Right lobe of liver (tissue), 6 donors: ENCODE measurements at places on chromosomes 7 and 10.
A peak's percentile ranks its signal among the peaks of the same experiment; 100 is the strongest.

DNA sequence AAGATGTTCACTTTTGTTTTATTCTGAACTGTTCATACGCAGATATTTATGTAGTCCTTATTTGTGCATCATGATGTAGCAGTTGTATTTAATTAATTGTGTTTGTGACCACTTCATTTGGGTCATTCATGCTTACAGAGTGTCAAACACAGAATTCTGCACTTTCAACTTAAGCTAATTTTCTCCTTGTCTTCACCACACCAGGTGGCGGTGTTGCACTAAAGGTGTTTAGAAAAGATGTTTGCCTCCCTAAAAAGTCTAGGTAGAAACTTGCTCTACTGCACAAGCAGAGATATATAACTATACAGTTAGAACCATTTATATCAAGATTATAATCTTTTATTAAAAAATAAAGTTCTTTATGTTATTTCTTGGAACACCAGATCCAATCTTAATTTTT is 1.3 kb upstream of the TAS2R38 start:
- no peak for DNase-seq

GRCh38 chr7:129610709-129611245 is 743 bp upstream of the NRF1 start:
- DNase-seq = no peak

- no peak for DNase-seq
These were observed 13.1 kb downstream of the ADGRA1 start for GRCh38 chr10:133100706-133101415.

DNA sequence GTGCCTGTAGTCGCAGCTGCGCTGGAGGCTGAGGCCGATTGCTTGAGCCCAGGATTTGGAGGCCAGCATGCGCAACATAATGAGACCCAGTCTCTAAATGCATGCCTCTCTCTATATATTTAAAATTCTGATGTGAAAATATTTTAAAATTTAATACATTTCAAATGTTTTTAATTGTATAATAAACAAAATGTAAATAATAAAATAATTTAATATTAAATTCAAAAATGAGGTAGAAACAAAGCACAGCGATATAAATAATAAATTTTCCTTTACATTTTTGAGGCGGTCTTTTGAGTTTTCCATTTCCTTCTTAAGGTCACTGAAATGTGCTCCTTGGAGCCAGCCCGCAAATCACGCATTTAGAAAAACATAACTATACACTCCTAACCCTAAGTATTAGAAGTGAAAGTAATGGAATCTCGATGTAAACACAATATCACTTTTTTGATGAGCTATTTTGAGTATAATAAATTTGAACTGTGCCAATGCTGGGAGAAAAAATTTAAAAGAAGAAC is 523 bp upstream of the CDK1 start:
- no peak for DNase-seq

GRCh38 chr7:76260171-76260703 is 42.2 kb upstream of the HSPB1 start:
- peak; percentile 28 for DNase-seq

DNA sequence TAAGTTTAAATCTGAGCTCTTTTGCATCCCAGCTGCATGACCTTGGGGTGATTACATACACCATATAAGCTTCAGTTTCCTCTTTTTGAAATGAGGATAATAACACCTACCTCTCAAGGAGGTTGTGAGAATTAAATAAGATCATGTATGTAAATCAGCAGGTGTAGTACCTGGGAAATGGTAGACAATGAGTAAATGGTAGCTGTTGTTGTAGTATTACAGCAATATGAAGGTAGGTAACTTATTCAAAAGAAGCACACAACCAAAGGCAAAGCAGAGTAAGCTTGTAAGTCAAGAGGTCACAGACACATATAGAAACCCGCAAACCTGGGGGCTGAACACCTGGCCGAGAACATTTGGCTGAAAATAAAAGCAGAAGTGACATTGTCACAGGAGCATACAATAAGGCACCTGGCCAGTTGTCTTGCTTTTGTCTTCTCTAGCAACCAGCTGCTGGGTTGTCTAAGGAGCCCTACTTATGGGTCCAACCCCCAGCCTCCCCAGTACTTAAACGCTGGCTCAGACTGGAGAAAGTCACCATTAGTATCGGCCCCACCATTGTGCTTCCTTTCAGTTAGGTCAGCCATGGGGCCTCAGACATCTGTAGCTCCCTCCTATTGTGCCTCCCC is 203.6 kb upstream of the MKLN1 start:
- no peak for DNase-seq

DNA sequence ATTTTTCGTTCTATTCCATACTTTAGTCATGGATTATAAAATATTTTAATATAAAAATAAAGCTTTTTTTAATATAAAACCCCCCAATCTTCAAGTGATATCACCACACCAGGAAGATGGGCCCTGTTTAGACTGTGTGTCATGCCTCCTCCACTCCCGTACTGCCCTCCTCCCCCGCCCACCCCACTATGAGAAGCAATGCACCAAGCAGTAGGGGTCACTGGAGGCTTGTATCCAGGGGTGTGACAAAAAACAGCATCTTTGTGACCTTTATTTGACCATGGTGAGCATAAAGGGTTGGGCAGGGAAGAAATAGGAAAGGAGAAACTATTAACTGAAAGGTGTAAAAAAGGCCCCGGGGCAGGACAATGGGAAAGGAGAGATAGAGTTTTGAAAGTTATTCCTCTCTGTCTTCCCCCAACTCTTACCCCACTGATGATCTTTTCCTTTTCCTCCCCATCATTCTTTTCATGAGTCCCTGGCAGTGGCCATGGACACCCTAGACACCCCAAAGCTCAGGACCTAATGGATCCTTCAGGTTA is 3.5 kb downstream of the PITX3 start:
- no peak for DNase-seq

DNA sequence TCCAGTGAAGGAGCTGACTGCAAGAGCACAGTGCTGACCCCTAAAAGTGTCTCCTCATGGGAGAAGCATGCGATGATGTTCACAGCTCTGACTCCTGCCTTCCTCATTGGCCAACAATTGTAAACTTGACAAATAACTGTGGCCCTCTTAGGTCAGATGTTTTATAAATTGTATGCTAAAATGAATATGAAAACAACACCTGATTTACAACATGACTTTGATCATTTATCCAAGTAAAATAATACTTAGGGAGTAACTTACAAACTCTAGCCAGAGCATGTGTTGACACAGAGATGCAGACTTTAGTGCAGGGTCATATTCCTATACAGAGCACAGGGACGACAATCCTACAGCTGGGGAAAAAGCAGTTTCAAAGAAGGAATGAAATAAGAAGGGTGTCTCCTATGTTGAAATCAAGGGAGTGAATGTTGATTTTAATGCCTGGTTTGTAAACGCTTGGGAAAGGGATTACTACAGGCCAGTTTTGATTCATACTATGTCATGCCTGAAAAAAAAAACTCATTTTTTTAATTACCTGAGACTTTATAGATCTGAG is 391.4 kb upstream of the AKR1E2 start:
- no peak for DNase-seq

DNA sequence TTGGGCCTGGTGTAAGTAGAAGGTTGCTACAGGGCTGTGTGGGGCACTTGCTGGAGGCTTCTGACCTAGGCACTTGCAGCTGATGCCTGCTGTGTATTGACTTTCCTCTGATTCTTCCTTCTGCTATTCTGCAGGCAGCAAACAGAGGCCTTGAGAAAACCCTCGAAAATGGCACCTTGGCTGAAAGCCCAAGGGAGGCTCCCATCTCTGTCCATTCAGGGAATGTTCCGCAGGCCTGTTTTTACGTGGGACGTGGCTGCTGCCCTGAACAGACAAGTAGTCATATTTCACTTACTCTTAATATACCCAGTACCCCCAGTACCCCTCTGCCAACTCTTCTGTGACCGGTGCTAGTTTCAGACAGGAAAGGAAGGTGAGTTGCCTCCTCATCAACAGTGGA is 664.7 kb downstream of the INHBA start:
- DNase-seq = no peak

- no peak for DNase-seq
These were observed 37.1 kb downstream of the STRA8 start for GRCh38 chr7:135270577-135271254.

DNA sequence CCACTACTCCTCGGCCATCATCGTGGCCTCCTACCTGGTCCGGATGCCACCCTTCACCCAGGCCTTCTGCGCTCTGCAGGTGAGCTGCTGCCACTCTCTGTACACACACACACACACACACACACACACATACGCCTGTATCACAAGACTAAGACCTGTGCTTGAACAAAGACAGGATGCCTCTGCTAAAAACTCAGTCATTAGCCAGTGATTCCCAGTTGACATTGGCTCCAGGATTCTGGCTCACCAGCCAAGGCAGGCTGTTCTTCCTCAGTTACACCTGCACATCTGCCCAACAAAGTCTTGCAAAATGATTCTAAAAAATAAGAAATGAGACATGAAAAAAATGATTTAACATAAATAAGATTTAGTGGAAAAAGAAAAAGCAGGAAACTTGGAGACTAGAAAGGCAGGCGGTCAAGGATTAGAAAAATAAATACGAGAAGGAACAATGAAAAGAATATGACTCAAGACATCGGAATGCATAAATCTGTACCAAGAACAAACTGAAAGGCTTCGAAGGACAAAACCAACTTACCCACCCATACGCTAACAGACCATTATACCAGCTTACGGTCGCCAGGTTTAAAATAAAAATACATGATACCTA is 7.4 kb upstream of the LRRC18 start:
- DNase-seq = no peak

GRCh38 chr10:33861016-33861704 is 526.7 kb upstream of the NRP1 start:
- no peak for DNase-seq

DNA sequence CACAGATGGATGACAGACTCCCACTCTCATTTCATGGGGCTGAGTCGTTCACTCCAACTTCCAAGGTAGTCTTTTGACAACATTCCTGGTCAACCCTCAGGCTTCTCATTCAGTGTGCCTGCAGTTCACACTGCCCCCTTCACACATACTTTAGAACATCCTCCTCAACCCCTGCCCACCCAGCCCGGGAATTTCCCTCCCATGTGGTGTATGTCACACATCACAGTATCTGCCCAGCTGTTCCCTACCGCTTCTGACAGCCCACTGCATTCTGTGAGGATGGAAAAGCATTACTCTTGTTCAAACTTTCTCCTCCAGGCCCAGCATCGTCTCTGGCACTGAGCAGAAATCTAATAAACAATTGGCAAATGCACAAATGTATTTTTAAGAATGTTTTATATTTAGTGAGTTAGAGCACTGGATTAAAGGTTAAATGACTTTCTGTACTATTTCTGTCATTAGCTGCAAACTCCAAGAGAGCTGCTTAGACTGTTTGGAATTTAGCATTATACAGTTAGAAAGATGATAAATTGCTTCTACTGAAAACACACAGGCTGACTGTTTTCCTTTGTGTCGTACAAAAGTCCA is 110.4 kb downstream of the SFMBT2 start:
- no peak for DNase-seq

- no peak for DNase-seq
These were observed 5.6 kb upstream of the MALSU1 start for GRCh38 chr7:23293500-23294073.

DNA sequence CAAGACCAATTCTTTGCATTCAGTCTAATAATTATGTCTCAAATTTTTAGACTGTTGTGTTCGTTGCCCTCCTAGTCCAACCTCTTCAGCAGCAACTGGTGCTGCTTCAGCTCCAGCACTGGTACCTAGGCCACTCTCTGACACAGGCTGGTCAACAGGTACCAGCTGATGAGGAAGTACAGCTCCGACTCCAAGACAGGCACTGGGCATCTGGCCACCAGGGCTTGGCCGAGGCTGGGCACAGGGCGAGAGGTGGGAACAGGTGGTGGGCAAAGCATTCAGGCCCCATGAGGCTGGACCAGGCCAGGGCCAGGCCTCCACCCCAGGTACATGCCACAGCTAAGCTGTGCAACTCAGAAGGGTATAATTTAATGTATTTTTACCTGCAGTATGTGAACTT is 151.5 kb upstream of the AGR3 start:
- DNase-seq = no peak

DNA sequence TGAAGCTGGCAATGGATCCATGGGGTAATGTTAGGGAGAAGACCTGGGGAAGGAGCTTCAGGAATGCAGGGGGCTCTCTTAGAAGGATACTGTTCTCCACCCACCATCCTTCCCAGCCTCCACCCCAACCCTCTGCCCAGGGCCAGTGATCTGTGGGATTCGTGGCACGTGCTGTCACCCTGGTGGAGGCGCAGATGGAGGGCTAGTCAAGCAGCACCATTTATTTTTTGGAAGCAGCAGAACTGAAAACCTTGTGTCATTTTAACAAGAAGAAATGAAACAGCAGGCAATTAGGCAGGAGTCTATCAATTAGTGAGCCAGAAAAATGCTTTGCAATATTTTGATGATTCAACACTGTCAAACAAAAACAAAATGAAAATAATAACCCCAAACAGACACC is 155.9 kb downstream of the SH2D4B start:
- no peak for DNase-seq

GRCh38 chr7:147432576-147432975 is 1158.0 kb upstream of the C7orf33 start:
- no peak for DNase-seq

DNA sequence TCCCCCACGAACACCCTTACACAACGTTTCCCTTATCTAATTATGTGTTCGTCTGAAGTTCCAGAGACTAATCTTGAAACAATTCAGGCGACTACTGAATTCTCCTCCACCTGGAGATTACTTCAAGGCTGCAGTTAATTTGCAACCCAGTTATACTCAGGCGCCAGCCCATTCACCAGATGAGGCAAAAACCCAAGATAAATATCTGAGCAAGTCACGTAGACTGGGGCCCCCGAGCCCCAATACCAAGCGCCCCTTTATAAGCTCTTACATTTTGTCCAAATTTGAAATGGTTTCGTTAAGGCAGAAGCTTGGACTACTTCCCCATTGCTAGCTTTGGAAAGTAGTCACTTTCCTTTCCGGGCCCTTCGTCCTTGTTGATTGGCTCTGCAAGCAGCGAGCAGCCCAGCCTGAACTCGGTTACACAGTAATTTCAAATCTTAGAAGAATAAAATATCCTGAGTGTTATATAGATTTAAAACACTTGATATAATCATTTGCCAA is 1.2 kb downstream of the TPK1 start:
- no peak for DNase-seq

DNA sequence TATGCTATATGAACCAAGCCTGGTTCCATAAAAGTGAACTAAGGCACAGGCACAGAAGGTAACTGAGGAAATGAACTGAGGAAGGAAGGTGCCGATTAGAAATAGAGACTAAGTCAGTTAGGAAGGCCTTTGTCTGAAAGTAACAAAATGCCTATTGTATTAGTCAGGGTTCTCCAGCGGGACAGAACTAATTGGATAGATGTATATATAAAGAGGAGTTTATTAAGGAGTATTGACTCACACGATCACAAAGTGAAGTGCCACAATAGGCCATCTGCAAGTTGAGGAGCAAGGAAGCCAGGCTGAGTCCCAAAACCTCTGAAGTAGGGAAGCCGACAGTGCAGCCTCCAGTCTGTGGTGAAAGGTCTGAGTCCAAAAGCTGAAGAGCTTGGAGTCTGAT is 13.9 kb upstream of the PLXNA4 start:
- DNase-seq = no peak

GRCh38 chr10:62038609-62039190 is 137.2 kb downstream of the ARID5B start:
- peak; percentile 78 for DNase-seq
